ENCODE measurements at places on chromosomes 11 and 22.

GRCh38 chr11:83599066-83599465, 312.9 kb upstream of the CCDC90B start:
- no peak for DNase-seq

DNA sequence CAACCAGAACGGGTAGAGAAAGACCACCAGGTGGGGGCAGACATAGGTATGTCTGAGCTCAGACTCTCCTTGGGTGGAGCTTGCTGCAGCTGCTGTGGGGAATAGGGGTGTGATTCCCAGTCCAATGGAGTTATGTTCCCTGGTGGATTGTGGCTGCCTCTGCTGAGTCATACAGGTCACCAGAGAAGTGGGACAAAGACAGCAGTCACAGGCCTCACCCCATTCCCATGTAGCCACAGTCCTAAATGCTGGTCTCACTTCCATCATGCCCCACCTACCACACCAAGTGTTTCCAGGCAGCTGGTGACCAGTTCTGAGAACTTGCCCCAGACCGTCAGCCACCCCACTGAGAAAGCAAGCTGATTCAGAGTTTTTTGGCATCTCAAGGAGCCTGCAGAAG, 17.5 kb downstream of the OR52E5 start:
- no peak for DNase-seq

DNA sequence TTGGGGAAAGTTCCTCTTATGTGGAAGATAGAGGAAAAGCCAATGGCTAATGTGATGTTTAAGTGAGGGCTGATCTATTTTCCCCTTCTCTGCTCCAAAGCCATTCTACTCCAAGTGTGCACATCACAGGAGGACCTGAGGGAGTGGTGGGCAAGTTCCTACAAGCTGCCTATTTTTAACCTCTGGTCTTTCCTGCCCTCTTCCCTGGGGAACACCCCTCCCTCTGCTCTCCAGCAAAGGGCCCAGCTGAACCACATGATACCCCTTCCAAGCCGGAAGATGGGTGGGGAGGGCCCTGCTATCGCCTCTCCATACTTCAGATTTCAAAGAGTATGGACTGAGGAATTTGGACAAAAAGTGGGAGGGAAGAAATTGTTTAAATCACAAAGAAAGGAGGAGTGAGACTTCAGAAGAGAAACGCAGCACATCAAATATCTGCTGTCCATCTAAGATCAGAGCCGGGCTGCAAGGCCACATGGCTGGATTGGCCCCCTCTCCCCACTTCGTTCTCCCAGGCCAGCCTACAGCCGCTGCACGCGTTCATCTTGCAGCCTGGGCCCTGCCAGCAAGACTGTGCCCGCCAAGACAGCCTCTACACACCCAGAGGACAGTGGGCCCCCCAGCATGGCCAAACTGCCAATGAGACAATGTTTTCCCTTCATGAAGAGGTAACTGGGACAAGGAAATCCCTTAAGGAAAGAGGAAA, 77.5 kb downstream of the MICAL3 start:
- DNase-seq = no peak

GRCh38 chr11:17812865-17813187, 78.2 kb downstream of the KCNC1 start:
- DNase-seq = no peak

- no peak for DNase-seq
Measured at GRCh38 chr11:2380807-2381350, 3.8 kb downstream of the CD81 start.

GRCh38 chr22:39315389-39315788, 4.0 kb downstream of the RPL3 start:
- DNase-seq = no peak

DNA sequence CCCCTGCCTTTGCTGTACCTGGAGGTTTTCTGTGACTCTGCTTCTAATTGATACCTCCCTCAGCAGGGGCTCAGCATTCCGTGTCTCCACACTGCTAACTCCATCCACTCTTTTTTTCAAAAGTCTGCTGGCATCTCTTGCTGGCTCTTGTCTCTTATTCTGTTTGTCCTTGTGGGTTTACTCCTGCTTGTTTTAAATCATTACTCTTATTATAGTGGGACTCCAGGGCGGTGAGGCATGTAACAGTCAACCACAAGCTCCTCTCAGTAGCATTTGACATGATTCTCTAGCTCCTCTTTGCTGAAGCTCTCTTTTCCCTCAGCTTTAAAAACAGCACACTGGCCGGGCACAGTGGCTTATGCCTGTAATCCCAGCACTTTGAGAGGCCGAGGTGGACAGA, 260.2 kb upstream of the NARS2 start:
- no peak for DNase-seq

GRCh38 chr11:117117681-117118080, 19.5 kb upstream of the SIK3 start:
- DNase-seq = no peak

DNA sequence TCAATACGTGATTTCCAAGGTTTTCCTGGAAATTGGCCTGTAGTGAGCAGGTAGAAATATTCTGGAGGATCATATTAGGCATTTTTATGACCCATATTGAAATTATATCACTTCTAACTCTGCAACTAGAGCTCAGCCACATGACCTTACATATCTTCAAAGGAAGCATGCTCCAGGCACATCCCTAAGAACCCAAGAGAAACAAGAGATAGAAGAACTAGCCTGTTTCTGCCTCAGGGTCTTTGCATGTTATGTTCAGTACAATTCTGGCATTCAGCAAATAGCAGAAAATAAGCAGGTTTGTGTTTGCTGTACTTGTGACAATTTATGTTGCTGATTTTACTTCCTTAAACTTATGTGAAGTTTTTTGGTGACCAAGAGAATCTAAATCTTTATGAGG, 663.7 kb upstream of the ANO5 start:
- no peak for DNase-seq

- no peak for DNase-seq
Measured at GRCh38 chr11:121057922-121058321, 34.0 kb downstream of the TBCEL start.

DNA sequence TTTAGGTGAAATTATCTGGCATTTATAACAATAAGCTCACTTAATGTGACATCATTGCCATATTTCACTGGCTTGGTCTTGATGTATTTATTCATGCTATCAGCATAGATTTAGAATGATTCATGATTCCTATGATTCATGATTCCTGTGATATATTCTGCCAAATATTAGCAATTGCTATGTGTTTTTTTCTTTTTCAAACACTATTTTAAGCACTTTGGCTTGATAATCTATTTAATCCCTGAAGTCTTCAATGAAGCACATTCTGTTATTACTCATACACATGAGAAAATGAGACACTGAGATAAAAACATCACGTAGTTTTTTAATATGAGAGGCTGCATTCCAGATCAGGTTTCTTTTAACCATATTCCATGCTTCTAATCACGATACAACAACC, 78.5 kb downstream of the LUZP2 start:
- DNase-seq = no peak

GRCh38 chr11:131423688-131424087, 53.3 kb downstream of the NTM start:
- no peak for DNase-seq

- DNase-seq = no peak
Measured at GRCh38 chr11:124618863-124619262, 3.8 kb upstream of the TBRG1 start.

- DNase-seq = no peak
Measured at GRCh38 chr11:75869661-75870455, 54.8 kb downstream of the UVRAG start.

- no peak for DNase-seq
Measured at GRCh38 chr11:82505379-82505778, 228.3 kb downstream of the FAM181B start.

- DNase-seq = no peak
Measured at GRCh38 chr22:30572840-30573593, 1.4 kb downstream of the GAL3ST1 start.

GRCh38 chr11:72724021-72724551, 28.1 kb downstream of the ARAP1 start:
- DNase-seq = no peak

GRCh38 chr22:17945888-17946648, 78.3 kb downstream of the MICAL3 start:
- no peak for DNase-seq

DNA sequence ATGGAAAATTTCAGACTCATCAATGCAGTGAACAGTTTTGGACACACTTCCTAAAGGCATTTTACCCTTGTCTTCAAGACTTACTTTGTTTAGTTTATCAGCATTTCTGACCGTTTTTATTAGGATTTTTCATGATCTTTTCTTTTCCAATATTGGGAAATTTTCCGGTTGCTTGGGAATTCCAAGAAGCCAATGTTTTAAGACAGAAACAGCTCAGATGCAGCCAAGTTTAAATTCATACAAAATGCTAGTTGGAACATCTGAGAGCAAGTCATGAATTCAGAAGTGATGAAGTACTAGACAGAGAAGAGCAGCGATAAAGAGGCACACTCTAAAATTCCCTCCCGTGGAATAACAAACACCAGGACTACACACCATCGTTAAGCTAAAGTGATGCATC, 68.6 kb downstream of the RAB38 start:
- DNase-seq = no peak

GRCh38 chr22:32920734-32921133, 119.2 kb downstream of the TIMP3 start:
- DNase-seq = no peak

DNA sequence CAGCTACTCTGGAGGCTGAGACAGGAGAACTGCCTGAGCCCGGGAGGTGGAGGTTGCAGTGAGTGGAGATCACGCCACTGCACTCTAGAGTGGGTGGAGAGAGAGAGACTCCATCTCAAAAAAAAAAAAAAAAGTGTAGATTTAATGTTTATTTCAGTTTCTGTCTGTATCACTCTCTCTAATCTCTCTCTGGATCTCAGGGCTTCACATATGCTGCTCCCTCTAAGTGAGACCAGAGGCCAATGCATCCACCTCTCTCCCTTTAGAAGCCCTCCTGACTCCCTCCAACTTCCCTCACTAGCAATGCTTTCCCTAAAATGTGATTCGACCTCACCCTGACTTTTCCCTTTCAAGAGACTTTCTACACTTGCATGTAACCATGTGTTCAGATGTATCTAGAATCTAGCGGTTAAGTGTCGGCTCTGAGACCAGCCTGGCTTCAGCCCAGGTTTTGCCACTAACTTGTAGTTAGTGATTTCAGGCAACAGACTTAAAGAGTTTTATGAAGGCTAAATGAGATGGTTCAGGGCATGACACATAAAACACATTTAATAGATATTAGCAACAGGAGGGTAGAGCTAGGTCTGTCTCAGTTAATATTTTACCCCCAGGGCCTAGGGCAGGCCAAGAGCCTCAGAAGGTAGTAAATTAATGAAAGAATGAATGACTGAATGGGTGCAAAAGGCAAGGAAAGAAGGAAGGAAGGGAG, 364.3 kb downstream of the LARGE1 start:
- no peak for DNase-seq

- no peak for DNase-seq
Measured at GRCh38 chr11:95486979-95487378, 256.0 kb upstream of the SESN3 start.

- DNase-seq = no peak
Measured at GRCh38 chr11:74951226-74951625, 2.2 kb downstream of the SPCS2 start.

GRCh38 chr11:69000831-69001242, 12.2 kb downstream of the MRGPRF start:
- DNase-seq = no peak

GRCh38 chr11:81787584-81788049, 946.0 kb downstream of the FAM181B start:
- DNase-seq = no peak

- no peak for DNase-seq
Measured at GRCh38 chr22:20299746-20300136, 20.1 kb downstream of the DGCR6L start.

DNA sequence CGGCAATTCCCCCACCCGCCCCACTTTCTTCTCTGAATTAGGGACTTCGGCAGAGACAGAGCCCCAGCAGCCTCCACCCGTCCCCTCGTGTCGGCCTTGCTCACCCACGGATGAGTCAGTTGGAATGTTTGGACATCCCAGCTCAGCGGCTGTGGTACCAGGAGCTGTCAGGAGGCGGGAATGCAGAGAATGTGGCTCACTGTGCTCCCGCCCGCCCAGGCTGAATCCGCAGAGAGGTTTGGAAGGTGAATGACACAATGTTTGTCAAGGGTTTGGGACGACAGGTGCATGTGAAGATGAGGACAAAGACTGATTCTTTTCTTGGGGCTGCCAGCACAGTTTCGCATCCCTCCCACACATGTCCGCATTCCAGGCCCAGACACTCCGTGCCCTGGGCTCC, 39.6 kb downstream of the LIF start:
- DNase-seq = no peak

GRCh38 chr22:41838842-41839618, 6.1 kb downstream of the SREBF2 start:
- no peak for DNase-seq

DNA sequence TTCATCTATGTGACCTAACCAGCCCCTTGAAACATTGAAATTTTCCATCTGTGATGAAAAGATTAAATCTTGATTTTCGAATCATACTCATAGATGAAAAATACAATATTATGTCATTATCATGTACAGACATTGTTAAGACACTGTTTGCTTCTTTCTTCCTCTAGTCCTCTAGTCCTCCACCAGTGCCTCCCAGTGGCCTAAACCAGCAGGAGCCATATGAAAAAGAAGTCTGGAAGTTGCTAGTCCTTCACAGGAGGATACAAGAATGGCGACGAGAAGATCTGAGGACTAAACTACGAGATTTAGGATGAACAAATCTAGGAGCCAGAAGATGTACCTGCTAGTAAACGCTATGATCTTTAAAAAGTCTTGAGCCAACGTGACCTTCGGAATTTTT, 134.1 kb downstream of the SLC17A6 start:
- no peak for DNase-seq

DNA sequence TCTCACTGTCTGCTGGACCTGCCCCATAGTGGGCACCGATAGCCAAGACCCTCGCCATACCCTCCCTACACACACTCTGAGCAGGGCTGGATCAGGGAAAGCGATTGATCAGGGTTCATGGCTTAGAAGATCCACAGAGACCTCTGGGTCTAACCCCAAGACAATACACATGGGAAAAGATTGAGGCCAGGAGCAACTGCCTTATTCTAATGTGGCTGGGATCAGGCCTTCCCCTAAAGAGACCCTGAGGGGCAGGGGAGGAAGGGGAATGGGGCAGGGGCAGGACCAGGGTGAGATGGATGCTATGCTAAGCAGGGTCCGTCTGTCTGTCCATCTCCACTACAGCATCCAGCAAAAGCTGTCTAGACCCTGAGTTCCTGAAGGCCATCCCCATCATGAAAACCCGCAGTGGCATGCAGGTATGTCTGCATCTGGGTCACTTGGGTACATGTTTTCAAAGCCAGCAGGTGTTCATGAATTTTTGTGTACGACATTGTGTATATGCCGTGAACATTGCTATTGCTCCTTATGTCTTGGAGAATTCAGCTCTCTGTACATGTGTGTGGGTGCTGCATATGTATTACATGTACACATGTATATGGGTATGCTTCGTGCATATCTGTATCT, 15.3 kb upstream of the RELT start:
- DNase-seq = no peak
